Skeletal muscle cell (primary cell): ENCODE measurements at places on chromosomes 12 and 14.

DNA sequence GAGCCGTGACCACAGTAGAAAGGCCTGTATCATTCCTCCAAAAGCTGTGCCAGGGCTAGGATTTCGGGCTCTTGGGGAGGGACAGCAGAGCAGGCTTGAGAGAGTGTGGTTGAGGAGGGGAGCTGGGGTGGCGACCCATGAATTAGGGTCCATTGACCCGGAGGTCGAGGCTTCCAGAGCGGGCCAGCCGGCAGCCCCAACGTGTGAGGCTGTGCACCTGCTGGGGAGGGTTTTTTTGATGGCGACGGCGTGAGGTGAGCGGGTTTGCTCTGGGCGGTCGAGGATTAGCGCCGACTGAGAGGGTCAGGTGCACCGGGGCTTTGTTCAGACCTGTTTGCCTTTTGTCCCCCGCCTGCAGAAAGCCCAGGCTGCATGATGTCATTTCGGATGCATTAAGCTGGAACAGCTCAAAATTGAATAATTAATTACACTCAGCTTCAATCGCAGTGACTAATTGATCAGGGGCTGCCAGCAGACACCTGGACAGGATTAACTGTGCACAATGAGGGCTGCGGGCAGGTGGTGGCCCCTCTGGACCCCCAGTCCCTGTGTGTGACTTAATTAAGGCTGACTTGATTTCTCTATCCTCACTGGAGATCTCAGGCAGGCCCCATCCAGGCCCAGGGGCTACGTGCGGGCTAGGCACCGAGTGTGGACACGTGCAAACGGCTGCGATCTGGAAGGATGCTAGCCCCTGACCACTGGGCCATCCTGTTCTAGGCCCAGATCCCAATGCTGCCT lies 42.1 kb upstream of the MEG3 start:
- DNase-seq: no peak

- no peak for DNase-seq
Observed at GRCh38 chr14:82536566-82536965, 1002.9 kb upstream of the SEL1L start.

GRCh38 chr14:43014338-43014737 lies 1407.7 kb downstream of the LRFN5 start:
- no peak for DNase-seq

DNA sequence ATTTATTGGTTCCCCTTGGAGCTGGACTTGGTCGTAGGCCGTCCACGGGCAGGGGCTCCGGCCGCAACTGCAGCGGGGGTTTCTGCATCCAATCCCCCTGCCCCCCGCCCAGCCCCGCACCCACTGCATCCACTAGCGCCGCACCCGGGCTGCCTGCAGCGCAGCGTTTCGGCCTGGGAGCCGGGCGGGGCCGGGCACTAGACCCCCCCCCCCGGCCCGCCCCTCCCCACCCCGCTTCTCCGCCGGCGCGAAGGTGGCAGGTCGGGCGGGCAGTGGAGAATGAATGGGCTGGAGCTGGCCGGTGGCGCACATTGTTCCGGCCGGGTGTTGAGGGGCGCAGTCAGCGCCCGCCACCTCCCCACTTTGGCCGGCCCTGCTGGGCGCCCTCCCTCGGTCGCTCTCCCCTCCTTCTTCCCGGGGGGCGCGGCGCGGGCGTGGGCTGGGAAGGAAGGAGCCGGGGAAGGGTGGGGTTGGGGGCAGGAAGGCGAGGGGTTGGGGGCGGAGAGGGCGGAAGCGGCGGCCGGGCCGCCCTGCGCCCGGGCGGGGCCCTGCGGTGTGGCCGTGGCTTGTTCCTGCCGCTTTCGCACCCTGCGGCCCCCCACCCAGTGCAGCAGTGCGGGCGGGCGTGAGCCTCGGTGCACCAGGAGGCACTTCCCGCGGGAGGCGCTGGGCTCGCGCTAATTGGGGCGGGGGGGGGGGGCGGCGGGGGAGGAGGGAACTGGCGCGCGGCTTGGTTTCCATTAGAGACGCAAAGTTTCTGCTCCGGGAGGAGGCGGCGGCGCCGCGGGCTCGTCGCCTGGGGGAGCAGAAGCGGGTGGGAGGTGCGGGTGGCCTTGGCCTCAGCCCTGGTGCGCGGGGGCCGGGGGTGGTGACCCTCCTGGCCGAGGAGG lies 841 bp downstream of the CALM1 start:
- DNase-seq: no peak

GRCh38 chr14:96568621-96569020 lies 66.4 kb downstream of the PAPOLA start:
- no peak for DNase-seq

DNA sequence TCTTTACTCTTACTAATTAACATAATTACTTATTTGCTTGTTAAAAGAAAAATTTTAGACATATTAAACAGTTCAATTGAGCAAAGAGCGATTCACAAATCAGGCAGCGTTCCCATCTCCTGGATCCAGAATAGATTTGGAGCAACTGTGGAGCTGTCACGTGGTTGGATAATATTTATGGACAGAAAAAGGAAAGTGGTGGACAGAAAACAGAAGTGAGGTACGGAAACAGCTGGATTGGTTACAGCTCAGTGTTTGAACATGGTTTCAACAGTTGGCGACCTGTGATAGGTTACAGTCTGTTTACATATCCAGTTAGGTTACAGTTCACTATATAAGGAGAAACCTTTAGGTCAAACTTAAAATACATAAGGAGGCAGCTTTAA lies 19.7 kb upstream of the FAM234B start:
- DNase-seq: no peak

DNA sequence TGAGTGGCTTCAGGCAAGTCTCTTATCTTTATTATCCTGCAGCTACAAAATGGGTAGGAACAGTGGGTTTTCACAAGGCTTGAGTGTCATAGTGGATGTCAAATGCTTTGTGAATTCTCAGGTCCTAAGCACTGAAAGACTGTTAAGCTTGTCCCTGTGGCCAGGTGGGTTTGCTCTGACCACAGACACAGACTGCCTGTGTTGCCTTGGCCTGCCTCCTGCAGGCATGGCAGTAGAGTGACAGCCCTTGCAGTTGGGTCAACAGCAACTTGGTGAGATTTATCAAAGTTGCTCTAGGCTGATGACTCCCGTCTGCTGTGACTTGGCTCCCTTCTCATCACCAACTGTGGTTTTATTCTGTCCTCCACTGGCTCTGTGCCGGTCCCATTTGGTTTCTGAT lies 520.0 kb upstream of the CCDC196 start:
- DNase-seq: no peak

GRCh38 chr12:83859021-83859420 lies 1053.6 kb downstream of the SLC6A15 start:
- no peak for DNase-seq

GRCh38 chr12:46261646-46262045 lies 7.2 kb downstream of the SLC38A1 start:
- no peak for DNase-seq

DNA sequence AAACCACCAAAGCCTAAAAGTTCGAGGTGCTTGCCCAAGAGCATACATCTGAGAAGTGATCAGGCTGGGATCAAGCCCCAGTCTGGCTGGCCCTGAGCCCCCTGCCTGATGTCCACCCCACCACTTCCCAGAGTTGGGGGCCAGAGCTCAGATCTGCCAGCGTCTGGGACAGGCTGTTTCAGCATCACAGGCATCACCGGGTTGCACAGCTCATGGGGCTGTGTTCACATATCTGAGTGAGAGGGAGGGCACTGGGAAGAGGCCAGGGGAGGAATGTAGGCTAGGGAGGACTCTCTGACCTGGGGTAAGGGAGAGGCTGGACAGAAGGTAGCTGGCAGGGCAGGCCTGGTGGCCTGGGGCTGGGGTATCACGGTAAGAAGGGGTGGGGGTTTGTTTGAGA lies 6.0 kb downstream of the TGM1 start:
- DNase-seq: no peak

- no peak for DNase-seq
Observed at GRCh38 chr12:88163371-88163770, 21.3 kb downstream of the TMTC3 start.

- no peak for DNase-seq
Observed at GRCh38 chr12:82996168-82996812, 309.6 kb downstream of the TMTC2 start.

DNA sequence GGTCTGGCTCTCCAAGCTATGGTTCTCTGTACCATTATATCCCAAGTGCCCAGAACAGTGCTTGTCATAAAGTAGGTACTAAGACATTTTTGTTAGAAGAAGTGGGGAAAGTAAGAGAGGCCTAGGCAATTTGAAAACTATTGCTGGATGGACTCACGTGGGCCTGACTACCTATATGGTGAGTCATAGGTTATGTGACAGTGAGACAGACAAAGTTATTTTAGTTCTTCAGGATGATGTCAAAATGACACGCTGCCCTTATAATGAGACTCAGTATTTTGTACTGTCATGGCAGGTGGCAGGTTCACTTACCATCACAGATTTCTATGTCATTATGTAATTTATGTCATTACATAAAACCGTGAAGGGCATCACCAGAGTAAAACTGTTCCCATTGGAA lies 53.1 kb downstream of the PARP11 start:
- DNase-seq: no peak

DNA sequence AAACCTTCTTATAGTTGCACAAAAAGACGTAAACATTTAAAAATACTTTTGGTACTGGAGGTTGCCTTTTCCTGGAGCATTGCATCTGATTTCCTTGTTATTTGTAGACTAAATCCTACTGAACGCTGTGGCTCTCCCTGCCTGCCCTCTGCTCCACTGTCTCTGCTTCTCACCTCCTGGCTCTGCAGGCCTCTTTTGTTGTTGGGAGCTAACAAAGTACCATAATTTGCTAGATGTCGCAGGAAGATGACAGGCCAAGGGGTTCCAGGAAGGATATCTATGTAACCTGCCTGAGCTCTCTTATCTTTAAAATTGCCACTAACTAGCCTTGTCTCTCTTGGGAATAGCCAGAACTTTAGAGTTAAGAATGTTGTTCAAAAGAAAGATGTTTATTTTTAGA lies 21.4 kb downstream of the SYNE2 start:
- DNase-seq: no peak

DNA sequence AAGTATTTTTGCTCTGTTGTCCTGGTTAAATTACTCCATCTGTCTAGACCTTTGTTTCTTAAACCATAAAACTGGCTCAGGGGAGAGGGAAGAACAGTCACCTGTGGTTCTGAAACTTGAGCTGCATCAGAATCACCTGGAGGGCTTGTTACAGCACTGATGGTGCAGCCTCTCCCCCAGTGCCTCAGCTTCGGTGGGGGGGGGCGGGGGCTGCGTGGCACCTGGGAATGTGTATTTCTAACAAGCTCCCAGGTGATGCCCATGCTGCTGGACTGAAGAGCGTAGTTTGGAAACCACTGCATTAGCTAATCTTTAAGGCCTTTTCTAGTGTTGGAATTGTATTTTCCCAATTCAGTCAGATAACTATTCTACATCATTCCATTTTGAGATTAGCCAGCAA lies 42.7 kb downstream of the GPHB5 start:
- DNase-seq: no peak

GRCh38 chr14:70680748-70681147 lies 39.0 kb downstream of the TTC9 start:
- no peak for DNase-seq

DNA sequence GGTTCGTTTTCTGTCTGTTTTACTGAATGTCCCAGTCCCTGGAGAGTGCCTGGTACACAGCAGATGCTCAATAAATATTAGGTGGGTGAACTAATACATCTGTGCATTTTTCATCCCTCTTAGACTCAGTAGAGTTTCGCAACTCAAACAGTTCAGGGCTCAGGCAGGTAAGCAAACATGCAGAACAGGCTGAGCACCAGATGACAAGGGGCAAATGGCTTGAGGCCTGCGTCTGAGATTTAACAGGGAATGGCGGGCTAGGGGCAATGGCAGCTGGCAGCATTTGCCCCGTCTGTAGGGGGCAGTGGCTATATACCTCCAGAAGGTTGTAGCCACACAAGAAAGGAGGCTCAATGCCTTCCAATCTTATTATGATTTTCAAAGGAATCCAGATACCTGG lies 8.6 kb upstream of the RAN start:
- DNase-seq: no peak

DNA sequence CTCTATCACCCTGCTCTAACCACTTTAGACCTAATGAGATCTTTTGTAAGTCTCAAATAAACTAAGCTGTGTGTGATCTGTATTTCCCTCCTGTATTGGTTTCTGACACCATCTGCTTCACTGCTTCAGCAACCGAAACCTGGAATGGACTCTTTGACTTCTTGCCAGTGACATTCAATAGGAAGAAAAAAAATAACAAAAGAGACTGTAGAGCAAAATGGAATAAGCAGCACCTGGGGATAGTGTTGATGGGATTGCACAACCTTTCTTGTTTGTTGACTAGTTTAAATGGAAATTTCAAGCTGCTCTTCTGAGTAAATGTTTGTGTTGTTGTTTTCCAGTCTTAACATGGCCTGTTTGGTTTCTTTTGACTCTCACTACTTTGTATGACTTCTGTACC lies 888.6 kb upstream of the SEL1L start:
- DNase-seq: no peak

- DNase-seq: no peak
Observed at GRCh38 chr12:9404469-9405260, 196.5 kb upstream of the PZP start.

GRCh38 chr12:119835068-119835467 lies 42.1 kb downstream of the CIT start:
- no peak for DNase-seq

DNA sequence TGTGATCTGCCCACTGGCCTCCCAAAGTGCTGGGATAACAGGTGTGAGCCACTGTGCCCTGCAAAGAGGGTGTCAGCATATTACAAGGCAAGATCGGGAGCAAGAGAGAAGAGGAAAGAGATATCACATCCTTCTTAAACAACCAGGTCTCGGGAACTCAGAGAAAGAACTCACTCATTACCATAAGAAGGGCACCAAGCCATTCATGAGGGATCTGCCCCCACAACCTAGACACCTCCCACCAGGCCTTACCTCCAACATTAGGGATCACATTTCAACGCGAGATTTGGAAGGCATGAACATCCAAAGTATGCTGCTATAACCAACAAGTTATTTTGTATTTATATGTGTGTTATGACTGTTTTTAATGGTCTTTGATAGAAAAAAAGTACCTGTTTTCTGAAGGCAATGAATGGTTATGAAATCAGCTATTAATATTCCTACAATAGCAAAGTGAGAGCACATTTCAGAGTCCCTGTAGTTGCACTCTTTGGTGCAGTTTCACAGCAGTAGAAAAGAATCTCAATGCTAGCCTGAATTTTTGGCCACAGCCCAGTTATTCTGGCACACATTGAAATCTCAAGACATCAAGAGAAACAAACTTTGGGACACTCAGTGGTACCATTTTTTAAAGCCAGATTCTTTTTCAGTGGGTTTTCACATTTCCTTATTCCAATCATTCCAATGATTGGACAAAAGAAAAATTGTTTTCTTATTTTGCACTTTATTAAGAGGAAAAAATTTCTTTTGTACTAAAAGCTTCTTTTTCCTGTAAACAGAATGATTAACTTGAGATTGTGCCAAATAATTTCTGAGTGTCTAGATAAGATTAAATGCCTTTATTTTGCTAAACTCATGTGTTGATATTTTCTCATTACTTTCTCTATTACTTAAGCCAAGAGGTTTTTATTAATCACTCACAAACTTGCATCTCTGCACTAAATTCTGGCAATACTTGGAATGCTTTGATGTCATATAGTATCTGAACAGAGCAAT lies 582.6 kb upstream of the ATP2B1 start:
- DNase-seq: no peak

GRCh38 chr12:93902736-93903562 lies 225.8 kb downstream of the CRADD start:
- DNase-seq: no peak

- no peak for DNase-seq
Observed at GRCh38 chr12:114919479-114919878, 235.5 kb upstream of the TBX3 start.

- DNase-seq: peak; percentile 4
Observed at GRCh38 chr14:73180385-73180805, 44.1 kb downstream of the PSEN1 start.

- DNase-seq: no peak
Observed at GRCh38 chr12:49552899-49553298, 14.1 kb downstream of the KCNH3 start.
